Stimulated activated CD4-positive, alpha-beta T cell treated with anti-CD3 and anti-CD28 coated beads, Interleukin-12 subunit alpha, Interleukin-12 subunit beta, amount 100 ng/mL, for 4 hours (primary cell): ENCODE measurements at places on chromosomes 3 and 15.

DNA sequence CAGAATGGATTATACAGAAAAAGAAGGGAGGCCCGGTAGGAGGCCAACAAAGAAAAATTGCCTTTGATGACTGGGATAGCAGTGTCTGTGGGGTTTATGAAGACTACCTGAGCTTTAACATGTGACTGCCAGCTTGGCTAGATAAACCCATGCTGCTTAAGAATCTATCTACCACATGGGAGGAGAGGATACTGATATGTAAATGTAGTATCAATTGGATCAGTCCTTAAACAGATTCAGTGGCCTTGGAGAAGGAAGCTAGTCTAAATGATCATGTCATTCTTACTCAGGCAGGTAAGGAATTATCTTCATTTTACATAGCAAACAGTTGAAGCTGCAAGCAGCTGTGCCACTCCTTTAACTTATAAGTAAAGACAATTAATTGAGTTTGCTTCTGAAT lies 50.0 kb upstream of the SYNPR start:
- DNase-seq, result no peak

- no peak for DNase-seq
Observed at GRCh38 chr3:176521531-176522175, 675.6 kb downstream of the TBL1XR1 start.

GRCh38 chr3:106242781-106243180 lies 374.0 kb upstream of the CBLB start:
- DNase-seq, result no peak

- DNase-seq, result no peak
Observed at GRCh38 chr15:101689901-101690300, 34.4 kb downstream of the TARS3 start.

DNA sequence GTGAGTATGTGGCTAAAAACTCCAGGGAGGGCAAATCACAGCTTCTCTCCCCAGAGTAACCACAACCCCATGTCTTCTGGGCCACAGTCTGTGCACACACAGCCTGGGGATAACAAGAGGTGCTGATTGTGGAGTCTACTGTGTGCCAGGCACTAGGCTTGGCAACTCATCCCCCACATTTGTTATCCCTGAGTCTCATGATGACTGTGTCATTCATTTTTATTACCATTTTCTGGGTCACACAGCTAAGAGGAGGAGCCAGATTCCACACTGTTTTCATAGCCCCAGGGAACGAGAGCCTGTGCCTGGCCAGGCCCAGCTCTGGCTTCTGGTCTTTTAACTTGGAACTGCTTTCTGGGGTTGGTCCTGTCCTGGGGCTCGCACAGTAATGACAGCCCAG lies 34.5 kb downstream of the ESYT3 start:
- no peak for DNase-seq

GRCh38 chr15:66216806-66217205 lies 36.7 kb downstream of the MEGF11 start:
- no peak for DNase-seq

GRCh38 chr15:100528833-100529428 lies at the start of gene CERS3:
CERS3 (minus strand) TSS chr15:100528950; CDS start chr15:100501849, 27,101 bp downstream.
- no peak for DNase-seq

- no peak for DNase-seq
Observed at GRCh38 chr3:72313308-72313707, 528.4 kb upstream of the PROK2 start.

DNA sequence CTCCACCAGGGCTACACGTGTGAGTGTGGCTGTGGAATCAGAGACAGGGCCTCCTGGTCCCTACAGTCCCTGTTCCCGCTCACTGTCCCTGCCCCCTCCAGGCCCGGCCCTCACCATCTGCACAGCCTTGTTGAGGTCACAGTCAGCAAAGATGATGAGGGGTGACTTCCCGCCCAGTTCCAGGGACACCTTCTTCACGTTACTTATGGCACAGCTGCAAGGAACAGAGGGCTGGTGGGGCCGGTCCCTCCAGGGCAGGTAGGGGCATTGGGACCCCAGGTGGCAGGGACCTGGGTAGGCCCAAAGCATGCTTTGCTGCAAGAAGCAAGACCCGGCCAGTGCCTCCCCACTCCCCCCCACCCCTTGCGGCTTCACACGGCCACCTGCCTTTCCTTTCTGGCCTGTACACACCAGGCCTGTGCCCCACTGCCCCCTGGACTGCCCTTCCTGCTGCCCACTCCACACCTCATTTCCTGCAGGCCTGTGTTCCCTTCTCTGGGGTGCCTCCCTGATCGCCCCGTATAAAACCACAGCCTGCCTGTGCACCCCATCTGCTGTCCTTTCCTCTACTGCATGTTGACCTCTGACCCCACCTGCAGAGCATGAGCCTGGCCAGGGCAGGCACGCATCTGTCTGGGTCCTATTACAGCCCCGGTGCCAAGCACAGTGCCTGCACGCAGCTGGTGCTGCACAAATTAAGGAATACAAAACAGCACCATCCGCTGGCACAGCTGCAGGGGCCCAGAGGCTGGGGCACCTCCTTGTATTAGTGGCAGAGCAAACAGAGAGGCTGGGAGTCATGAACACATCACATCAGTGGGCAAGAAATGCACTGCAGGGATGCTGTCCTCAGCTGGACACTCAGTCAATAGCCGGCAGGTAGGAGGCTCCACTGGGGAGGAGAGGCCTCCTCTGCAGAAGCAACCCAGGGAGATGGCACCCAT lies 30.8 kb upstream of the SLC41A3 start:
- no peak for DNase-seq

- no peak for DNase-seq
Observed at GRCh38 chr3:181851063-181851462, 139.3 kb downstream of the SOX2 start.

DNA sequence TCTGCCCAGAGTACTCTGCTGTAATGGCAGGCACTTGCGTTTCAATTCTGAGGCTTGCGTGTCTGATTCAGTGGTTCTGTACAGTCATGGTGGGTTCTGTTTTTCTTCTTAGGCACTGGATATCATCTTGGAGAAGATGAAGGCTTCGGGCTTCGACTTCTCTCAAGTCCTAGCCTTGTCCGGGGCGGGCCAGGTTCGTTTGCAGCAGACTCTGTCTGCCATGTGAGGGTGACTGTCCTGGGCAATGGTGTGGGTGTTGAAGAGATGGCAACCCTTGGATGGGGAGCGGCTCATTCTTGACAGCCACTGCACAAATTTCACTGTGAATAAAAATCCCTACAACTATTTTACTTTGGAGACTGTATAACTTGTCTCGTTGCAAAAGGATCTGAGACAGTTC lies 16.2 kb downstream of the XYLB start:
- no peak for DNase-seq

DNA sequence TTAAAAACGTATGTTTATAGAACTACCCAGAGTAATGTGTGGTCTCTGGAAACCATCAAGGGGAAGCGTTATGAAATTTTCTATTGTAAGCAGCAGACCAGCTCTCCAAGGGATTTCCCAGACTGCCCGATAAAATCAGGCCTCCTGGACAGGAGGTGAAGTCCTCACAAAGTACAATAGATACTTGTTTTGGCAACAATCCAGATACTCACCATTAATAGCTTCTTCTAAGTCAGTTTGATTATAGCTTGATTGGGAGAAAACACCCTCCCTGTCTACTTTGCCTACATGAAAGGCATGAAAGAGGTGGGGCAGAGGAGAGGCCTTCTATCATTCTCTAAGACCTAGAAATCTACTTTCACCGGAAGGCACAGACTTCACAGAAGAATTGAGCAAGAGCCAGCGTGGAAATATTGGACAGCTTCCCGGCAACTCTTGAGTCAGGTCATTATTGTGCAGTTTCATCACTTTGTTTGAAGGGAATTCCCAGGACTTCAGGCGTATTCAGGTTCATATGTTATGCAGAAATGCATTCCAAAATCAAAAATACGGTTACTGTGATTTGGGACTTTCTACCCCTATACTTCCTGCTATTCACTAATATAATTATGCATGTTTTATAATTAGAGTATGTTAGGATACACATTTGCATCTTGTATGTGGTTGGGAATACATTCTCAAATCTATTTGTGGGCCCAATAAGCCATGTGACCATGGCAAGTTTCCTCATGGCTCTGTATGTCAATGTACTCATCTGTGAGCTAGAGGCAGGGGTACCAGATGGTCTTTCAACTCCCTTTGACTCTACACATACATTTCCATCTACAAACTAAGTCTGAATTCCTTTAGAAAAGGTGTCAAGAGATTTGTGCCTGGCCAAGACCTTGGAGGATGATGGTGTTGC lies 103.5 kb downstream of the CD47 start:
- DNase-seq, result no peak

- DNase-seq, result no peak
Observed at GRCh38 chr3:183781246-183781645, 44.1 kb downstream of the MAP6D1 start.

DNA sequence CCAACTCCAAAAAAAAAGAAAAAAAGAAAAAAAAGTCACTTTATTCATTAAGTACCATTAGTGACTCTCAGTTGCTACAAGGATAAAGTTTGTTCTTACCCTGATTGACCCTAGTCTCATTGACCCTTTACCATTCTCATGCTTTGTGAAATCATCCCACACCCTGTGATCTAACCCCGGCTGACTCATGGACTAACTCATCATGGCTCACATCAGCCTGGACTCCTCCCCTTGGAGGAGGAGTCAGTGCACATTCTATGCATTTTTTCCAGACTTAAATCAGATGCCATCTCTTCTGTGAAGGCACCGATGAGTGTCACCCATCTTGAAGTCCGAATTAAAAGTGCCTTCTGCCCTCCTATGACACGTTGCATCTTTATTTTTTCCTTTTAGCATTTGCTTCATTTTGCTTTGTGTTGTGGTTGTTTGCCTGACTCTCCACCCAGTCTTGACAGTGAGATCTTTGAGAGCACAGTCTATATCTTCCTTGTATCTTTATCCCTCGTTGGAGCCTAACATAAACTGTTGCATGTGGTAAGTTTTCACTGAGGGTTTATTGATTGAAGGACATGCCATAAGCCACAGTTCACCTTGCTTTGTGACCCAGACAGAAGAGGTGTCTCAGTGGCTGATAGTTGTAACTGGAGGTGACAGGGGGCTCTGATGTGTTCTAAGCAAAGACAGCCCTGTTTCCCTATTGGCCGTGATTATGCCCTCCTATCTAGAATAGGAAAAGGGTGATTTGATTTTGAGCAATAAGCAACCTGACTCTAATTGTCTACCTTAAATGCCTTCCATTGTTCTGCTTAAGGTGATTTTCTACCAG lies 72.1 kb downstream of the IL1RAP start:
- DNase-seq, result peak; percentile 38

DNA sequence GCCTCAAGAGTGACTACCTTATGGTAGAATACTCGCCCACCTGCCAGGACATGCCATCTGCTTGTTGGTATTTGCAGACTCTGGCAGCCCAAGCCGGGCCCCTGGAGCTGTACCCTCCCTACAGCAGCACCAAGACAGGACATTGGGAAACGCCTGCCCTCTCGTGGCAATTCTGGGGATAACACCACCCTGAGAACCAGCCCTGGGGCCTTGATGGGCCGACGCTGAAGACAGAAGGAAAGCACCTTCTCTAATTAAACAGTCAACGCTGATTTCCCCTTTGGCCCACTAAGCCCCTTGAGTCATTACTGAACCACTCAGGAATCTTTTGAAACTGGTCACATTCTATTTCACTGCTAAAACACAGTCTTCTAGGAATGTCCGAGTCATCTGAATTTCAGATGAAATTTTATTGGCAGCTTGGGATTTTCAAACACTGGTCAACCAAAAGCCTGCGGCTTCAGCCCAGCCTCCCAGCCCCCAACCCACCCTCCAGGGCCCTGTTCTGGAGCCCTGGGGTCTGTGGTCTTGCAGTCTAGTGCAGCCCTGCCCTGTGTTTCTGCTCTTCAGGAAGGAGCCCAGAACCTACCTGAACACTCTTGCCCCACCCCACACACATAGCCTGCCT lies 91.3 kb downstream of the TMEM266 start:
- peak; percentile 78 for DNase-seq

- DNase-seq, result no peak
Observed at GRCh38 chr3:113275929-113276750, 64.8 kb downstream of the BOC start.

GRCh38 chr15:78417754-78418630 lies 20.0 kb upstream of the IREB2 start:
- no peak for DNase-seq

DNA sequence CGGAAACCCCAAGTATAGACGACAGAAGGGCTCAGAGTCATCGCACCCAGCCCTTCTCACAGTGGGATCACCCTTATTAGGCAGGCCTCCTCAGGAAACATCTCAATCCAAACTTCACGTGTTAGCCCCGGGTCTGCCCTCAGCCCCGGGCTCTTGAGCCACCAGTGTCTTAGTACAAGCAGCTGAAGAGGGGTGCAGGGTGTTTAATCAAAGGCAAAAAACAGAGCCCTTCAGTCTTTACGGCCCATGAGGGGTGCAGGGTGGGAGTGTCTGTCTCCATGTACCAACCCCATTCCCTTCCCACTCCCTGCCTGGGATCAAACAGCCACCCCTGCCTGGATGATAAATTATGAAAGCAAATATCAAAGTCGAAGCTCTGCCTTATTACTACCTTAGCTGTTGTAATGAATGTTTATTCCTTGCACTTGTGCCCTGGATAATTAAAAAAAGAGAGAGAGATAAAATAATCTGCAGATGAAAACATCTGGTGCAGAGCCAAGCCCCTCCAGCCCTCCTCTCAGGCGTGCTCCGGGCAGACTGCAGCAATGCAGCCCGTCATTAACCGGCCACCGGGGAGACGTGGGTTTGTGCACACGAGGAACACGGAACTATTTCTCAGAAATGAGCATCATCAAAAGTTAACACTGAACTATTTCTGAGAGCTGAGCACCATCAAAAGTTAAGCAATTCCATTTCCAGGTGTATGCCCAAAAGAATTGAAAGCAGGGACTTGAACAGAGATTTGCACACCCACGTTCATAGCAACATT lies 64.5 kb downstream of the ADAMTS17 start:
- DNase-seq, result no peak

- no peak for DNase-seq
Observed at GRCh38 chr3:107430214-107430995, 53.2 kb downstream of the CCDC54 start.

- DNase-seq, result peak; percentile 63
Observed at GRCh38 chr15:69523010-69524001, 70.7 kb downstream of the RPLP1 start.

GRCh38 chr3:120678331-120678947 lies 3.6 kb downstream of the HGD start:
- no peak for DNase-seq

DNA sequence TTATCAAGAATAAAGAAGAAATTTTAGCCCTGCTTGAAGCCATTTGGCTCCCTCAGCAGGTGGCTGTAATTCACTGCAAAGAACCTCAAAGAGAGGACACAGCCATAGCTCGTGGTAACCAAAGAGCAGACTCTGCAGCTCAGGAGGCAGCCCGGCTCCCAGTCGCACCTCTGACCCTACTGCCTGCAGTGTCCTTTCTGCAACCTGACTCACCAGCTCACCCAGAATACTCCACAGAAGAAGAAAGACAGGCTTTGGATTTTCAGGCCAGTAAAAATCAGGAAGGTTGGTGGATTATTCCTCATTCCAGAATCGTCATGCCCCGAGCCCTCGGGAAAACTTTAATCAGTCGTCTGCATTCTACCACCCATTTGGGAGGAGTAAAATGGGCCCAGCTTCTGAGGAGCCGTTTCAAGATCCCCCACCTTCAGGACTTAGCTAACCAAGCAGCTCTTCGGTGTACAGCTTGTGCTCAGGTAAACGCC lies 38.6 kb downstream of the ZBTB11 start:
- no peak for DNase-seq

- no peak for DNase-seq
Observed at GRCh38 chr3:8709801-8710507, 23.6 kb upstream of the CAV3 start.
